ENCODE measurements at places on chromosomes 1 and 21.

- DNase-seq, result no peak
These were observed 46.2 kb downstream of the NAV1 start for GRCh38 chr1:201585093-201585483.

DNA sequence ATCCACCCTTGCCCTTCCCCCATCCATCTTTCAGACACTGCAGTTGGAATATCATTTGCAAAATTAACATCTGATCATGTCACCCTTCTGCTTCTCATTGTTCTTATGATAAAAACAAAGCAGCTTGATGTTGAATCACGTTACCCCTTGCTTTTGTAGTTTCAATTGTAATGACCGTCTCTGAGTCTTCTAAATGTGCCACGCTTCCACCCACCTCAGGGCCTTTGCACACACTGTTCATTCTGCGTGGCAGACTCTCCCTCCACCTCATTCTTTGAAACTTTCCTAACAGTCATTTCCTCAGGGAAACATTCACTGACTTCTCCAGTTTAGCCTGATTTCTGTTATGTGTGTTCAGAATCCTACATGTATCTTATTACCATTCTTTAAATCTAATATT, 143.6 kb upstream of the LMO4 start:
- no peak for DNase-seq

GRCh38 chr1:178143730-178144690, 50.1 kb downstream of the RASAL2 start:
- DNase-seq, result no peak

GRCh38 chr1:239436286-239436685, 49.9 kb downstream of the CHRM3 start:
- no peak for DNase-seq

GRCh38 chr1:24914226-24915069, 15.6 kb downstream of the RUNX3 start:
- no peak for DNase-seq
